ENCODE measurements at places on chromosomes 6 and 20.

DNA sequence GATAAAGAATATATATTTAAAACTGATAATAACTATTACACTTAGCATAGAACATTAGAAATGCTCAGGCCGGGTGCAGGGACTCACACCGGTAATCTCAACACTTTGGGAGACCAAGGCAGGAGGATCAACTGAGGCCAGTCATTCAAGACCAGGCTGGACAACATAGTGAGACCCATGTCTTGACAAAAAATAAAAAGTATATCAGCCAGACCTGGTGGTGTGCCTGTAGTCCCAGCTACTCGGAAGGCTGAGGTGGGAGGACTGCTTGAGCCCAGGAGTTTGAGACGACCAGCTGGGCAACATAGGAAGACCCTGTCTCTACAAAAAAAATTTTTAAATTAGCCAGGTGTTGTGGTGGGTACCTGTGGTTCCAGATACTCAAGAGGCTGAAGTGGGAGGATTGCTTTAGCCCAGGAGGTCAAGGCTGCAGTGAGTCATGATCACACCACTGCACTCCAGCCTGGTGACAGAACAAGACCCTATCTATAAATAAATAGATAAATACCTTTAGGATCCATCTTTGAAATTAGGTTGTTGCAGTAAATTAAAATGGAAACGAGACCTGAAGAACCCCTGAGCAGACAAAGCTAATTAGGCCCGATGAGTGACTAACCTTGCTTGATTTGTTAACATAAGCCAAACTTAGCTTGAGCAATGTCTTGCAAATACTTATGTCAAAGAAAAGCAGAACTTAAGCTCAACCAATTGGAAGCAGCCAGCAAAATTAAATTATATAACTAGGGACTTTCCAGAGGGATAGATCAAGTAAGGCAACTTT, 75.8 kb upstream of the E2F3 start:
- no peak for DNase-seq

GRCh38 chr20:53299831-53300230, 293.8 kb downstream of the ZNF217 start:
- no peak for DNase-seq

DNA sequence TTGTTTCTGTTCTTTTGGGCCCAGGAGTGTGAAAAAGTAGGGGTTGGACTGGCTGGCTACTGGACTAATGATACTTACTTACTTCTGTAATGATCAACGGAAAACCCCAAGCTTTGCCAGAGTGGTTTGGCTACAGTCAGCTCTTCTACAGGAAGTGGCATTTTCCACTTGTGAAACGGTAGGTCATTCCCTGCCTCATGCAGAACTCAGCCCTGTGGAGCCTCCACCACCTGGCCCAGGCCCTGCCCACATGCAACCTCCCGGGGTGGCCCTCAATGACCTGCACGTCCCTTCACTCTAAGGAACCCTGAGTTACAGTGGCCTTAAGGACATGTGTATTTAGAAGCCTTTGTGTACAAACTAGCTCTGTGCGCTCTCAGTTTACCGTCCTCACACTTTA, 140.4 kb downstream of the DTNBP1 start:
- DNase-seq: no peak

- no peak for DNase-seq
These were observed 148.2 kb downstream of the LAMA2 start for GRCh38 chr6:129031051-129031599.

DNA sequence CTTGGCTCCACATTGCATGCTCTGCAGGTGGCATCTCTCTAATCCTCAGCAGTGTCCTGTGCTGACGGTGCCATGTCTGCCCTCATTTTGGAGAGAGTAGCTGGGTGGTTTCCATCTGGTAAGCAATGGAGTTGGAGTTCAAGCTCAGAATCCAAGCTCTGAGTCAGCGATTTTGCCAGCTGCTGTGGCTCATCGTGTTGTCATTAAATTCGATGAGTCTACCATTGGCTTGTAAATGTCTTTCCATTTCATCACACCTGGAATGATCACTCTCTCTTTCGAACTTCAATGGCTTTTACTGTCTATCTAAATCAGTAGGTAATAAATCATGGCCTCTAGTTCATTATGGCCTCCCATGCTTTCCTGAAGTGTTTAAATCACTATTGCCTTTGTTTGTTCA, 378.5 kb upstream of the TSHZ2 start:
- DNase-seq: no peak

- no peak for DNase-seq
These were observed 23.0 kb upstream of the IER3 start for GRCh38 chr6:30767158-30767943.

DNA sequence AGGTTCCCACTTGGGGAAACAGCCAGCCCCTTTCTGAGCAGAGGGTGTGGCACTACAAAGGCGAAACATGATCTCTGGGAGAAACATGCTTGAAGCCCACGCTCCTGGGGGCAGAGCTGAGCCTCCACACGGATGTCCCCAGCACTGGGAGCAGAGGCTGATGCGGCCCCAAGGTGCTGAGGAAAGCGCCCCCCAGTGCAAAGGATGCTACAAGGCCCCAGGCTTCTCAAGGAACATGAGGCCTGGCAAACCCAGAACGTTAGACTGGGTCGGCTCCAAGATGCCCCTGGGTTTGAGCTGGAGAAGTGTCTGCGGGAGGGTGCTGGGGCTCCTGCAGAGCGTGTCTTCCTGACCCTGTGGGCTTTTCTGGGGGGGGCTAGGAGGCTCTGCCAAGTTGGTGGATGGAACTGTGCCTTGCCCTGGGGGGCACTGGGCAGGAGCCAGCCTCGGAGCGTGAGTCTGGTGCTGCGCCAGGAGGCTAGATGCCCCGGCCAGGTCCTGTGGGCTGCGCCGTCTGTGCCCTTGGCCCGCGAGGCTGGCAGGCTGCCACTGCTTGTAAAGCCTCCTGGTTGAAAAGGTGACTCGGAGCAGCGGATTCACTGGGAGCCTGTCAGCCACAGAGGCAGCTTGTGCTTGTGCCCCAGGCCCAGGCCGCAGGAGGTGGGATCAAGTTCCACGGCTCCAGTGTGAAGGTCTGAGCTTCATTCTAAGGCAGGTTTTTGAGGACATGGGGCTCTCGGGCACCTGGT, 8.1 kb downstream of the SYNJ2 start:
- DNase-seq: no peak

GRCh38 chr6:151179321-151179720, 60.4 kb upstream of the AKAP12 start:
- no peak for DNase-seq

DNA sequence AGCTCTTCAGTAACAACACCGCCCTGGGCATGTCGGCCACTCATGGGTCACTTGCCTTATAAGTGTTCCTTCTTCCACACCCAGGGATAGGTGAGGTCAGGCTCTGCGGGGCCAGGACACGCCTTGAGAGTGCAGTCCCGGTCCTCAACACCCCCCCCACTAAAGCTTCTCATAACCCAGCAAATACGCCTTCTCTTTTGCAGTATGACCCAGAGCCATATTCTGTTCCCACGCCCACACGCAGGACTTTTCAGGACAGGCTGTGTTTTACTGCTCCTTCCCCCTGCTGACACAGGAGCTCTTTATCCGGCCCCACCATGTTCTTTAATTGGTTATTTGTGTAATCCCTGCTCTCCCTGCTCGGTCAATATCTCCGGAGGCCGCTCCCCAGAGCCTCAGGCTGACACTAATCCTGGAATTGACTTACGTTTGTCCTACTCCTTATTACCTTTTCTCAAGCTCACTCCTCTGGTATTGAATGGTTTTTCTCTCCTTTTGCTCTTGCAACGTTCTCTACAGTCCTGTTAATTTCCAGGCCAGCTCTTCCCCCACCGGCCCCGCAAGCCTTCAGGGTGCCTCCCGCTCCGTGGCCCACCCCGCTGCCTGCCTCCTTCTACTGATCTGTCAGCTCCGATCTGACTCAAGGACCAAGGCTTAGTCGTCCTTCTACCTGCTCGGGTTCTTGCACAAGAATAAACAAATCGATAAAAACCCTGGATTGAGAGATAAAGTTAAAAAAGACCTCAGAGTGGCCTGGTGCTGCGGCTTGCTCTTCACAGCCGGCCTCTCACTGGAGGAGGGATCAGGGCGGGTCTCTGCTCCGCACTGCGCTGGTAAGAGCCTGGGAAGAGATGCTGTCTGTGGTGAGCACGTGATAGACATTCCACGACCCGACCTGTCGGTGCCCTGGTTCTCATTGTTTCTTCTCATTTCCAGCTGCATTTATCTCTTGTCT, 357.5 kb downstream of the ZFAND3 start:
- DNase-seq: no peak

DNA sequence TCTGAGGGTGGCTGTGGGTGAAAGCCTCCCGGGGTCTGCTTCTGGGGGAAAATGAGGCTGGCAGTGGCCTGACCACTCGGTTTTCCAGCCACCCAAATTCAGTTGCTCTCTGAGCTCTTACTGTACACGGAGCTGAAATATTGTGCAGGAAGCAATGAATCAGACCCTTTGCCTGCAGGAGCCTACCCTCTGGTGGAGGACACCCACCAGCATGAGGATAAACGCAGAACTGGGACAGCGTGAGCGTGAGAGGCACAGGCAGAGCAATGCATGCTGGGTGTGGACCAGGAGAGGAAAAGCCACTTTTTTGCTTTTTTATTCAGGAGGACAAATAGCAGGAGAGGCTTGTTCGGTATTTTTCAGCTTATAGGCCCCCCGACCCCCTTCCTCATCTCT, 298.0 kb downstream of the QKI start:
- no peak for DNase-seq

GRCh38 chr6:150756173-150756572, 109.3 kb upstream of the MTHFD1L start:
- DNase-seq: no peak

GRCh38 chr6:81744131-81744530, 8.3 kb downstream of the TENT5A start:
- DNase-seq: no peak

- no peak for DNase-seq
These were observed 143.7 kb upstream of the GGTLC1 start for GRCh38 chr20:24132246-24132645.

DNA sequence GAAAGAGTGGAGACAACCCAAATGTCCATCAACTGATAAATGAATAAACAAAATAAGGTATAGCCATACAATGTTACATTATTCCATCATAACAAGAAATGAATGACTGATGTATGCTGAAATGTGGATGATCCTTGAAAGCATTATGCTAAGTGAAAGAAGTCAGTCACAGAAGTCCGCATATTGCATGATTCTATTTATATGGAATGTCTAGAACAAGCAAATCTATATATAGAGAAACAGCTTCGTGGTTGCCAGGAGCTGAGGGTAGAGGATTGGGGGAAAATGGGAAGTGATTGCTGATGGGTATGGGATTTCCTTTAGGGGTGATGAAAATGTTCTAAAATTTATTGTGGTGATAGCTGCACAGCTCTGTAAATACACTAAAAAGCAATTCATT, 196.8 kb downstream of the ATXN1 start:
- DNase-seq: no peak

GRCh38 chr6:159151266-159151855, 17.8 kb upstream of the FNDC1 start:
- DNase-seq: no peak

DNA sequence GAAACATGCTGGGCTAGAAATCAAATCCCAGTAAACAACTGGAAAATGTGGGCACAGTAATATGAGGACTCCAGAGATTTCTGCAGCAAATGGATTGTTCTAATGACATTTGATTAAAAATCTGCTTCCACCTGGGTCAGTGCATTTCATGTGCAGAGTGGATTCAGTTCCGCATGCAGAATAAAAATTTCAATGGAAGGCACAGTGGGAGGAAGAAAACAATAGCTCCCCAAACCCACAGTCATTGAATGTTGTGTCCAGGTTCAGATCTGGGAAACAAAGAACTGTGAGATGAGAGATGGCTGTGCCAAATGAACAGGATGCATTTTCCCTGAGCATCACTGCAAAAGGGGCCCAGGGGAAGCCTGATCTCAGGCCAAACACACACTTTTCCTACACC, 403.1 kb downstream of the BTBD9 start:
- DNase-seq: no peak

- DNase-seq: no peak
These were observed 79.3 kb downstream of the INSM1 start for GRCh38 chr20:20447196-20447595.

DNA sequence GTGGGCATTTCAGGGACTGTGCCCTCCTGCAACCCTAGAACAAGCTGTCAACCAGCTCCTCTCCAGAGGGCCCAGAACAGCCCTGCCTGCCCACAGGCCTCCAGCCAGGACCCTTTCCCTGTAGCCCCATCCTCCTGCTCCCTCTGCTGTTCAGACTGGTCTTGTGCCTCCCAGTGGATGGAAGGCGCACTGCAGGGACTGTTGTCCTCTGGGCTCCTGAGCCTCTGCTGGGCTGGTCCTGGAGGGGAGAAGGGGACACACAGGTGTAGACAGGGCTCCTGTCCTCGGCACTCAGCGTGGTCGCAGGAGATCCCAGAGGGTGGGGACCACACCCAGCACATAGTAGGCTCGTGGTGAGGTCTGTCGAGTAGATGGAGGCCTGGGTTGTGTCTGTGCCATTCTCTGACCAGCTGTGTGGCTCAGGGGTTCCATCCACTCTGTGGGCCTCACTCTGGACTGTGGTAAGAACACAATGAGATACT, 11.5 kb downstream of the ITPR3 start:
- peak; percentile 40 for DNase-seq

DNA sequence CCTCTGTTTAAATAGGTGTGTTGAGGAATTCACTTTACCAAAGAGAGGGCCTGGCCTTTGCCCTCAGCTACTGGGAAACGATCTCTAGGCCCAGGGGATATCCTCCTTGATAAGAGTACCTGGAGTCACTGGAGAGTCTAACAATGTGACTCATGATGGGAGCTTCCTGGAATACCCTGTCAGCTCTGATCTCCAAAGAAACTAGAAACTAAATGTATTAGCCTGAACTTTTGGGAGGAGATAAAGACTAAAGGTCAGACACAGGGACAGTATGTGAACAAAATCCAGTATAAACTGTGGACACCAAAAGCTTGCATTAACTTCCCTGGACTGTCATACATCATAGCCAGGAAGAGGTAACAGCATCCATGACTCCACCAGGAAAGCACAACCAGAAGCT, 148.5 kb downstream of the RNGTT start:
- DNase-seq: no peak

DNA sequence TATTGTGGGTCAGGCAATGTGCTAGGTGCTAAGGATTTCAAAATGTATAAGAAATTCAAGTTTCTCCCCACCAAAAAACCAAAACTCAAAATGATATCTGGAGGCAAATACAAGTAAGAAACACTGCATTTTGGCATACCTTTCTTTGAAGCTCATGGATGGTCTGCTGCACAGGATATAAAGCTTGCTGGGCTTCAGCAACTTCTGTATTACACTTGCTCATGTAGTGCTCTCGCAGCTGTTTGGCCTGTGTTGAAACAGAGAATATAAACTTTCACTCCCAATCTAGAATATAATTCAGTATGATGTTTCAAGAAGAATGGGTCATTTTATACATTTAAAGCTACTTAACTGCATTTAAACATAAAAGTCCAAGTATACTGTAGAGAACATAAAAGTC, 39.6 kb downstream of the SHPRH start:
- DNase-seq: no peak

- no peak for DNase-seq
These were observed 137.7 kb upstream of the LRFN2 start for GRCh38 chr6:40724886-40725285.

GRCh38 chr20:63443606-63444395, 28.7 kb downstream of the KCNQ2 start:
- DNase-seq: no peak
